CD4-positive, alpha-beta memory T cell (primary cell): ENCODE measurements at places on chromosomes 13 and 19. TPM values are rescaled to one million over a fixed set of nuclear protein-coding genes. Genes with fewer than 3 reads are reported as not detected.

GRCh38 chr13:59371229-59371628, 792.5 kb downstream of the DIAPH3 start:
- DNase-seq = no peak

Gene SHFL
- 112 TPM for total RNA-seq

DNA sequence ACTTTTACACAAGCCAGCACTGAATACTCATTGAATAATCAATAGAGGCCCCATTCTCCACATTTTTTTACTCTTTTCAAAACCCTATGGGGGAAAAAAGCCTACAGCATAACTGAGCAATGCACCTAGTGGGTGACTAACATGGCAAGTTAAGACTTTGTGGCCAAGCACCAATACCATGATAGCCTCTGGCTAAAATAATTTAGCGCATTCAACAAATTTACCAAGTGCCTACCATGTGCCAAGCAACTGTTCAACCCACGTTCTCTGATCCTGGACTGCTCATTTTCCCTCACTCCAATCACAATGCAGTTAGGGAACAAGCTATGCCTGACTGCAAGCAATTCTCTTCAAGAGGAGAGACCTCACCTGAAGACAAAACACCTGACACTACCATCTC, 3.0 kb downstream of the ANKRD10 start:
- no peak for DNase-seq

Gene NFKBIB
- 26.0 TPM for total RNA-seq

- DNase-seq = no peak
These were observed 34.4 kb upstream of the ZNF808 start for GRCh38 chr19:52492994-52493470.

GRCh38 chr13:105969761-105970160, 565.7 kb downstream of the EFNB2 start:
- DNase-seq = no peak

- DNase-seq = no peak
These were observed 41.5 kb downstream of the MLLT1 start for GRCh38 chr19:6238256-6238642.

Gene VSTM2B
- not detected for total RNA-seq

- DNase-seq = no peak
These were observed 1531.4 kb upstream of the SLC10A2 start for GRCh38 chr13:104597546-104598180.

DNA sequence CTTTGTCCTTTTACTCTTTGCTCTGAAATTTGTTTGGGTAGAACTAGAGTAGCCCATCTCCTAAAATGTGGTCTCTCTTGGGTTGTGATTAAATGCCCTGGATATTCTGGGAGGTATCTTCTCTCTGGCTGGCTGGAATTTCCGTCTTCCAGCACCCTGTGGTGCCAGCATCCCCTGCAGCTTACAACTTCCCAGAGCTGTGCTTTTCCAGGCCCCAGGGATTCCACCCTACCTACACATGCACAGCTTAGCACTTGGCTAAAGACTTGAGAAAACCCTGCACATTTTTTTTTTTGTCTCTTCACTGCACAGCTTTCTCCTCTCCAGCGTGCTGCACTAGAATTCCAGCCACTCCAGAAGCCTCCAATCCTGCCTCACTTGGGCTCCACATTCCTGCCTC, 334.7 kb downstream of the IRS2 start:
- DNase-seq = no peak

Gene RNF17
- not detected for total RNA-seq

- peak; percentile 6 for DNase-seq
These were observed 35.9 kb downstream of the RAB20 start for GRCh38 chr13:110525328-110526319.

DNA sequence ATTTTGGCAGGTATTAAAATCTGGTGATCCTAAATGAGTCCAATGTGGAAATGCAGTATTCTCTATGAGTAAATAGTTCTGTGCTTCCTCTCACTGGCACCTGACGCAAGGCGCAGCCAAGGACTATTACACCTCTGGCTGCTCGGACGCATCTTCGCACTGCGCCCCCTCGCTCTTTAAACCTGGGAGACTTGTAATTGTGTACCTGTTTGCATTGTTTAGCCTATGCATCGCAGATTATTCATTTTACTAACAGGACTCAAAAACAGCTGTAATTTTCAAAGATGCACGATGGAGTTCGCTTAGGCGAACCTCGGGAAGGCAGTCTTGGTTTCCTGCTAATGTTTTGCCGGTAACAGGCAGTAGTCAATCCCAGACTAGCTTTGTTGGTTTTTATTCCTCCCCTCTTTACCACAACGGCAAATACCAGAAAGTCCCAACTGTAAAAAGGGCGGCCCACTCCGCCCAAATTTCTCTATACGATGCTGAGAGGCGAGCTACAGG, 113.2 kb downstream of the KCNRG start:
- DNase-seq = no peak

GRCh38 chr13:112489199-112489598, 98.8 kb downstream of the TUBGCP3 start:
- DNase-seq = no peak

Gene DCT
- 0.35 TPM for total RNA-seq

GRCh38 chr13:113406321-113407102, 42.6 kb upstream of the GRTP1 start:
- no peak for DNase-seq

GRCh38 chr19:23314505-23315251, 64.5 kb upstream of the ZNF724 start:
- no peak for DNase-seq

Gene COX7A1
- total RNA-seq = not detected

DNA sequence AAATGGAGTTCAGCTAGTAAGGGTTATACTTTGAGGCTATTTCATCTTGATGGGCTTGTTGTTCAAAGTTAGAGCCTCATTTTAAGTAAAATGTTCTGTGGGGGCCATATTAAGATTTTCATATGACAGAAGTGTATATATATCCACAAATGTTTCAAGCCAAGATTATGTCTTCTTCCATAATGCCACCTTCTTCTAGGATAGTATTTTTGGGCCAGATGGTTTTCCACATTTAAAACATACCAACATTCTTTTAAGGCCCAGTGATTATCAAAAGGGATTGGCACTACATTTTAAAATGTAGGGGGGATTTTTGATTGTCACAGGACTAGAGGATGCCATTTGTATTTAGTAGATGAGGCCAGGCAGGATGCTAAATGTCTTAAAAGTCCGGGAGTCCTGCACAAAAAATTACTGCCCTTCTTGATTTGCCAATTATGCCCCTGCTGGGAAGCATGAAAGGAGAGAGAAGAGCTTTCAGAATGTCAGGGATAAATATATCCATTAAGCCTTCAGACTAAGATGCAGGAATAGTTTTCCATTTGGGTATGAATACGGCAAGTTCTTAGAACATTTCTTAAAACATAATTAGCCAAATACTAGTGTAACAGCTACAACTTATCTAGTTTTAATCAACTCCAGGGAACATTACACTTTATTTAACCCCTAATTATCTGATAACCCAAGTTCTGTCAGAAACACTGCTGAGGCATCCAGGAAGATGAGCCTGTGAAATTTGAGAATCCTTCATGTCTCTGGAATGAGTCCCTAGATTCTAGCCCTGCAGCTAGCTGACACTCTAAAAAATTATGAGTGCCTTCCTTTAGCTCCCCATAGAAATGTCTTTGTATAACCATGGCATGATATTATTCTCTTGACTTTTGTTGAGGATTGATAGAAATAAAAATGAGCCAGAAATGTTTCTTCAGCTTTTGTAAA, 34.0 kb downstream of the ITM2B start:
- no peak for DNase-seq

DNA sequence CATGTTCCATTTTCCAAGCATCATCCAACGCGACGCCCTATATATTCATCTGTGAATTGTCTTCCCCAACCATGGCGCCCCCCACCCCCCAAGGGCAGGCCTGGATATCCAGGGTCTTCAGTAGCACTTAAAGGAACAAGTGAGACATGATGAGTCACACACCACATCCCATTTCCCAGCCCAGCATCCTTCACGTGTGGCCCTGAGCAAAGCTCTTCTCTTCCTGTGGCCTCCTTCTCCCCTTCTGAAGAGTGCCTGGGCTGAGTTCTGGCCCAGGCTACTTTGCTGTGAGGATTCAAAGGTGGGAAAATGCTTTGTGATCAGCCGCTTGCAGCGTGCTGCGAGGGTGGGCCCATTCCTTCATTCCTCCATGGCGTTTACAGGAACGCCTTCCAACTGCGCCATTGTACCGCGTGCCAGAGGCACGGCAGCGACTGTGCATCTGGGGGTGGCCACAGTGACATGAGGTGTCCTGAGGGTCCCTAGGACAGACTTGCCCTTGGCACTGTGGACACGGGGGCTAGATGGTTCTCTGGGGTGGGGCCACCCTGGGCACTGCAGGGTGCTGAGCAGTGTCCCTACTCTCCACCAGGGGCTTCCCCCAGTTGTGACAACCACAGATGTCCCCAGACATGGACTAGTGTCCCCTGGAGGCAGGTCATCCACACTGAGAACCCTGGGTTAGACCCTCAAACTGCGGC, 11.7 kb downstream of the PLIN4 start:
- no peak for DNase-seq

Gene SOX21
- total RNA-seq = not detected

DNA sequence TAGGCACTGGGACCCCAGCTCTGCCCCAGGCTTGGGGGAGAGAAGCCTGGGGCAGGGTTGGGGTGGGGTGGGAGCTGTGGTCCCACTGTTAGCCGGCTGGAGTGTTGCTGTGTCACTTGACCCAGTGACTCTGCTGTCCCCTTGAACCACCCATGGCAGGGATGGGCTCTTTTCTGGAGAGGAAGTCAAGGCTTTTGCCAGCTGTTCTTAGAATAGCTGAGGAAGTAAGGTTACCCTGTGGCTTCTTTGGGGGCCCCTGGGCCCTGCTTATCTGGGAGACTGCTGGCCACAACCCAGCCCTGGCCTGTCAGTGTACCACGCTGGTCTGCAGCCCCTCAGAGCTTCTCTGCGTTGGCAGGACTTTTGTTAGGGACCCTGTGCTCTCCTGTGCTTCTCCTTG, 9.1 kb downstream of the PNPLA6 start:
- DNase-seq = no peak

Gene TPTE2
- not detected for total RNA-seq

DNA sequence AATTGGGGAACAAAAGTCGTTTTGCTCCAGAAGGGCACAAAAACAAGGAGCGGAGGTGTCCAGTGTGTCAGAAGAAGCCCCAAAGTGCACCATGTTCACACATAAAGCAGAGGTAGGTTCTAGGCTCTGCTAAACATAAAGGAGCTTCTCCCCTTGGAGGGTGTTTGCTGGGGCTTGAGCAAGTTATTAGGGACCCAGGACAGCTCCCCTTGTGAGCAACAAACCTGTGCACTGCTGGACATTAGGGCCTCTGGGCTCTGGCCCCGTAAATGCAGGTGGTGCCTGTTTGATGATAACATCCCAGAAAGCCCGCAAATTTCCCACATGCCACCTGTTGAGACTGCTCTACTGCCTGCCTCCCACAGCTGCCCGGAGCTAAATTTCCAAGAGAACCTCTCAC, 10.8 kb downstream of the RCN3 start:
- no peak for DNase-seq

DNA sequence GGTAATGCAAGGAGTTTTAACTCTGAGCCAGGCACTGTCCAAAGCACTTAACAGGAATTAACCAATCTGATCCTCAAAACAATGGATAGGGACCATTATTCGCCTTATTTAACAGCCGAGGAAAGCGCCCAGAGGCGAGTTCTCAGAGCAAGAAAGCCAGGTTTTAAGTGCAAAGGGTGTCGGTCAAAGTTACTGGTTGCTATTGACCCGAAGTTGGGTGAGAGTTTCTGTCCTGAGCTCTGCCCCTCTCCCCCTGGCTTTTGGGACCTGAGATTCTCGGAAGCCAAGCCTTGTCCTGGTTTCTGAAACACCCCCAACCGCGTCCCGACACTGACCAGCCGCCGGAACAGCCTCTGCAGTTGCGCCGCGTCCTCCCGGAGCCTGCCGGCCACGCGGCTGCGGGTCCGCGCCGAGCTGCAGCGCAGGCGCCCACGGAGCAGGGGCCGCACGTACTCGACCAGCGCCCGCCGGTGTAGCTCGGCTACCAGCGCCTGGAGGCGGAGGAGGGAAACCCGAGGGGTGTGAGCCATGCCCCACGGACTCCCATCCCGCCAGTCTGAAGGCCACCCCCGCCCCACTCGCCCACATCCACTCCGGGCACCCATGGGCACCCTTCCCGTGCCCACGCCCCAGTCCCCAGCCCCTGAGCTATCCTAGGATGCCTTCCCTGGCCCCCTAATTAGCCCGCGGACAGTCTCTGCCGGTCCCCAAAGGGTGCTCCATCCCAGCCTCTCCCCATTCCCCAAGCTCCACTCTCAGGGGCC, 27.8 kb downstream of the EXOC3L2 start:
- DNase-seq = no peak

GRCh38 chr19:44820648-44821609, 12.0 kb downstream of the BCAM start:
- no peak for DNase-seq

Gene SPHK2
- 25.0 TPM for total RNA-seq

Gene KLF2
- total RNA-seq = 437 TPM

GRCh38 chr13:77377016-77377415, 50.1 kb upstream of the MYCBP2 start:
- DNase-seq = no peak

Gene GTF2F2
- total RNA-seq = 14.7 TPM

- DNase-seq = no peak
These were observed 80.9 kb downstream of the FLT1 start for GRCh38 chr13:28413999-28414398.

DNA sequence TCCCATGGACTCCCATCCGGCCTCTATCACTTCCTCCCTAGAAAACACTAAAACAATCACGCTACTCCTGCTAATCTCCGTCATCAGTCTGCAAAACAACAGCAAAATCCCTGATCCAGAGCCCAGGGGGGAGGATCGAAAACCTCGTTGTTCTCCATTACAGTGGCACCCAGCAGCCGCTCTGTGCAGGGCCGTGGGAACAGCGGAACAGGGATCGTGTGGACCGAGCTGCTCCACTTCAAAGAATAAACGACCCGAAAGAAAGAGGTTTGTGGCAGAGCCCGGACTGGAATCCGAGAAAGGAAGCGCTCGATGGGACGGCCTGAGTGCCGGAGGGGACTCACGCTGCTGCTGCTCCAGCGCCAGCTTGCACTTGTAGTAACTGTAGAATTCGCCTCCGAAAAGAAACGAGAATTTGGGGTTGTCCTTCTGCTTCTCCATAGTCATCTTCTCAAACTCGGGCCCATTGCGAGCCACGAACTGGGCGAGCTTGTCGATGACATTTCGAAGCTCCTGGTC, 652 bp downstream of the CHERP start:
- no peak for DNase-seq
